H9 (cell line): ENCODE measurements at places on chromosomes 7 and 10.

GRCh38 chr7:44151956-44152355 lies 10.8 kb upstream of the MYL7 start:
- H3K4me3 ChIP-seq = no peak overlapping the region
- H3K27me3 ChIP-seq = no peaks in the 10 kb centered on the region
- no peak overlapping the region for H3K27ac ChIP-seq
- H3K4me1 ChIP-seq = no peaks in the 10 kb centered on the region

- H3K27me3 ChIP-seq = peaks cover 30% of the 10 kb centered on the region; the same call in 1 of the 2 replicates
- no peaks in the 10 kb centered on the region for H3K36me3 ChIP-seq
- H3K4me3 ChIP-seq = no peak overlapping the region
- no peak overlapping the region for H3K27ac ChIP-seq
- no peak for DNase-seq
These were observed 170.9 kb downstream of the LRMDA start for GRCh38 chr10:75602341-75602740.

GRCh38 chr7:47458057-47458456 lies 123.9 kb downstream of the TNS3 start:
- no peaks in the 10 kb centered on the region for H3K27me3 ChIP-seq
- no peak for DNase-seq
- no peaks in the 10 kb centered on the region for H3K4me1 ChIP-seq
- no peak overlapping the region for H3K4me3 ChIP-seq

GRCh38 chr10:124220547-124220946 lies 127.1 kb upstream of the CHST15 start:
- no peak for DNase-seq
- H3K27ac ChIP-seq = no peak overlapping the region
- H3K36me3 ChIP-seq = no peaks in the 10 kb centered on the region
- H3K27me3 ChIP-seq = no peaks in the 10 kb centered on the region
- H3K4me1 ChIP-seq = 0 out of 2 replicates have a peak, but pooled peaks cover 2% of the 10 kb centered on the region

- no peak overlapping the region for H3K27ac ChIP-seq
- peaks cover 4% of the 10 kb centered on the region; the same call in 2 of the 3 replicates for H3K36me3 ChIP-seq
- H3K4me1 ChIP-seq = no peaks in the 10 kb centered on the region
- H3K27me3 ChIP-seq = no peaks in the 10 kb centered on the region
- H3K4me3 ChIP-seq = no peak overlapping the region
These were observed 186.8 kb downstream of the ITGB1 start for GRCh38 chr10:32771217-32771616.

DNA sequence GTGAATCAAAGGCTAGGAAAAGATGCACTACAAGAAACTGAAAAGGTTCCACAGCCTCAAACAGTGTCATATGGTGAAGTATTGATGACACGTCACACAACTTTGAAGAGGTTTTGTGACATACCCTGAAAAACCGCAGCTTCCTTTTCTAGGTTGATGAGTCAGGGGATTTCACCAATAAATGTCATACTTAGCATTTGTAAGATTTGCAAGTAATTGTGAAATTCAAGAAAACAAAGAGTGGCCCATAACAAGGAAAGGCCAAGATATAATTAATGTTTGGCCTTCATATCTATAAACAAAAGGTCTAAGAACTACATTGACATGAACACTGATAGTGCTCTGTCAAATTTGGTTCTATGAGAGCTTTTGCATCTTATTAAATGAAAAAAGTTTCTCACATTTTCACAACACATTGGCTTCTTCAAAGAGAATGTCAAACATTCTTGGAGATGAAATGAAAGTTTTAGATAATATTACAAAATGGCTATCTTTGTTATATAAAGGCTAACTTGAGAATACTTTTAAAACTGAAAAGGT lies 62.0 kb upstream of the NAMPT start:
- H3K36me3 ChIP-seq = peaks cover 10% of the 10 kb centered on the region
- no peaks in the 10 kb centered on the region for H3K27me3 ChIP-seq
- no peaks in the 10 kb centered on the region for H3K4me1 ChIP-seq
- H3K4me3 ChIP-seq = no peak overlapping the region

DNA sequence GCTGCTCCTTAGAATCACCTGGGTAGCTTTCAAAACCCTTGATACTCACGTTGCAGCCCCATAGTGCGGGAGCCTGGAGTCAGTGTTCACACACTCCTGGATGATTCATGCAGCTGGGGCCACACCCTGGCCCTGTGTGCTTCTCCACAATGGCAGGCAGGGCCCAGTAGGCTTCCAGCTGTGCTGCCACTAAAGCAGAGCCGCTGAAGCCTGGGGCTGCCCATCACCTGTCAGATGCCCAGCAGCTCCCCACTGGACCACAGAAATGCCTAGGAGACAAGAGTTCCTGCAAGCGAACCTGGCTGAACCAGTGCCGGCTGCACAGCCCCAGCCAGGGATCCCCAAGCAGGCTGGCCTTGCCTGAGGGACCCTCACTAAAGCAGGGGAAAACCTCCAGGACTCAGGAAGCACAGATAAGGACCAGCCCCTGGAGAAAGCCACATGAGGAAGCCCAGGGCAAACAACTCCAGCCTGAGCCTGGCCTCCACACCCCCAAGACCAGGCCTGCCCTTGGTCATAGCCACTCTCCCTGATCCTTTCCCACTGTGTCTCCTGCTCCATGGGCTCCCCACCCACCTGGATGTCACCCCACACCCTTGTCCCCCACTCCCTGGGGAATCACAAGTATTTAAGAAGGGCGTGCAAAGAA lies 111.9 kb downstream of the GRID1 start:
- DNase-seq = peak; percentile 24
- H3K36me3 ChIP-seq = peaks cover 7% of the 10 kb centered on the region
- peaks cover 7% of the 10 kb centered on the region; the same call in 1 of the 2 replicates for H3K4me1 ChIP-seq
- no peak overlapping the region for H3K4me3 ChIP-seq
- no peaks in the 10 kb centered on the region for H3K27me3 ChIP-seq
- no peak overlapping the region for H3K27ac ChIP-seq

- peaks cover 7% of the 10 kb centered on the region; the same call in 1 of the 2 replicates for H3K27me3 ChIP-seq
- peaks cover 4% of the 10 kb centered on the region; the same call in 1 of the 2 replicates for H3K4me1 ChIP-seq
- H3K4me3 ChIP-seq = peak overlapping the region; percentile 85
- peaks cover 34% of the 10 kb centered on the region for H3K36me3 ChIP-seq
These were observed 2.1 kb downstream of the VIM start for GRCh38 chr10:17229967-17230682.

GRCh38 chr10:47181052-47181849 lies 118.7 kb upstream of the GDF10 start:
- no peak overlapping the region for H3K27ac ChIP-seq
- DNase-seq = no peak
- no peaks in the 10 kb centered on the region for H3K36me3 ChIP-seq
- no peaks in the 10 kb centered on the region for H3K27me3 ChIP-seq
- H3K4me1 ChIP-seq = no peaks in the 10 kb centered on the region

DNA sequence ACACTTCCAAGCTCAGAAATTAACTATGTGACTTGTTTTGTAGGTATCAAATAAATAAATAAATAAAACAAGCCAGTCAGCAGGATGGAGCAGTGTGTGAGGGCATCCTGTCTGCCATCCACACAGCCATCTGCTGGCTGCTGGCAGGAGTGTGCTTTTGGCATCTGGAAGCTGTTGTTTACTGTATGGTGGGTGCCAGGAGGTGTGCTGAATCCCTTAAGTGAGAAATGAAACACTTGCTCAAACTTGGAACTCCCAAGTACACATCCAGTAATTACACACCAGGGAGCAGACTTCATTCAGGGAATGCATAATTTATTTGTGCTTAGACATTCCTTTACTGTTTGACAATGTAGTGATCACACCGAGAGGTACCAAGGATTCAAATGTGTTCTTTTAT lies 16.9 kb upstream of the TAX1BP1 start:
- DNase-seq = no peak
- H3K4me1 ChIP-seq = no peaks in the 10 kb centered on the region
- no peak overlapping the region for H3K4me3 ChIP-seq
- no peaks in the 10 kb centered on the region for H3K36me3 ChIP-seq
- peaks cover 4% of the 10 kb centered on the region; the same call in 1 of the 2 replicates for H3K27me3 ChIP-seq

DNA sequence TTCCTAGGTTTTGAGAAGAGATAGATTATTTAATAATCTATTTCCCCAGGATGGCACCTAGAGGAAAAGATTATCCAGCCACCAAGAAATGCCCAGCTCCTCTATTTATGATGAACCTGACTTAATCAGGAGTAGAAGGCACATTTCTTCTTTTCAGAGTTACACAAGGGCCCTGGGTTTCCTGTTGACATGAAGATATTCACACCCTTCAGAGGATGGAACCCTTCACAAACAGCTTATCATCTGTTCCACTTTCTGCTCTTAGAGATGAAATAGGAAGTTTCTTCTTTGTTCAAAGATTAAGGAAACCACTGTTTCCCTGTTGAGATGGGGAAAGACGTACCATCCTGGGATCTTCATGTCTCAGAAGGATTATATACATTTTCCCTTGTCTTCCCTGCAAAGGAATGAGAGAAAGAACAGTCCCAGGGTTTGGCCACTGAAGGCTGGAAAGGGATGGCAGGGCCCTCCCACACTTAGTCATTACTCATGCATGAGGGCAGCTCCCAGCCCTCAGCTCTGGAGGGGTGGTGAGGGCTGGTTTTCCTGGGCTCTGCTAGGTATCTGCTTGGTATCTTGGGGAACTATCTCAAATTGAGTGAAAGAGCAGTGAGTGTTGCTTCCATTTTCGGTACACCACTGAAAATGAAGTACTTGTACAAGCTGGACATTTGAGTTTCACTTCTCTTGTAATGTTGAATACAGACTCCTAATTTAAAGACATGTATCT lies 64.0 kb downstream of the MTPAP start:
- H3K27ac ChIP-seq = no peak overlapping the region
- H3K4me3 ChIP-seq = no peak overlapping the region
- DNase-seq = no peak
- H3K27me3 ChIP-seq = no peaks in the 10 kb centered on the region
- no peaks in the 10 kb centered on the region for H3K4me1 ChIP-seq

- H3K4me1 ChIP-seq = no peaks in the 10 kb centered on the region
- H3K36me3 ChIP-seq = no peaks in the 10 kb centered on the region
- H3K27ac ChIP-seq = no peak overlapping the region
- no peak overlapping the region for H3K4me3 ChIP-seq
- H3K27me3 ChIP-seq = no peaks in the 10 kb centered on the region
These were observed 182.4 kb downstream of the PLXNA4 start for GRCh38 chr7:132393789-132394261.

DNA sequence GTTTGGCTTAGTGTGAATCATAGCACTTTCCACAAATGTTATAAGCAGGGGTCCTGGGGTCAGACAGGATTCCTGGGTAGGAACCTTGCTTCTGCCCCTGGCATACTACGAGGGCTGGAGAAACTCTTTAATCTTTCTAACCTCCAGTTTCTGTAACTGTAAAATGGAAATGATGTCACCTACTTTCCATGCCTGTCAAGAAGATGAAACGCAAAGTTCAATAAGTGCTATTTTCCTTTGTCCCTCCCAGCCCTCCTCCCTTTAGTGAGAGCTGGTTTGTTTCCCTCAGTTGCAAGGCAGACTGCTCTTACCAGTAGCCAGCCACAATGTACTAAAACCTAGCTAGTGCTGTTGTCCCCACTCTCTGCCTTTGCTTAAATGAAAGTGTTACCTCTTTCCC lies 117.1 kb upstream of the HPS1 start:
- DNase-seq = no peak
- H3K27me3 ChIP-seq = no peaks in the 10 kb centered on the region
- H3K4me3 ChIP-seq = no peak overlapping the region
- no peaks in the 10 kb centered on the region for H3K36me3 ChIP-seq

DNA sequence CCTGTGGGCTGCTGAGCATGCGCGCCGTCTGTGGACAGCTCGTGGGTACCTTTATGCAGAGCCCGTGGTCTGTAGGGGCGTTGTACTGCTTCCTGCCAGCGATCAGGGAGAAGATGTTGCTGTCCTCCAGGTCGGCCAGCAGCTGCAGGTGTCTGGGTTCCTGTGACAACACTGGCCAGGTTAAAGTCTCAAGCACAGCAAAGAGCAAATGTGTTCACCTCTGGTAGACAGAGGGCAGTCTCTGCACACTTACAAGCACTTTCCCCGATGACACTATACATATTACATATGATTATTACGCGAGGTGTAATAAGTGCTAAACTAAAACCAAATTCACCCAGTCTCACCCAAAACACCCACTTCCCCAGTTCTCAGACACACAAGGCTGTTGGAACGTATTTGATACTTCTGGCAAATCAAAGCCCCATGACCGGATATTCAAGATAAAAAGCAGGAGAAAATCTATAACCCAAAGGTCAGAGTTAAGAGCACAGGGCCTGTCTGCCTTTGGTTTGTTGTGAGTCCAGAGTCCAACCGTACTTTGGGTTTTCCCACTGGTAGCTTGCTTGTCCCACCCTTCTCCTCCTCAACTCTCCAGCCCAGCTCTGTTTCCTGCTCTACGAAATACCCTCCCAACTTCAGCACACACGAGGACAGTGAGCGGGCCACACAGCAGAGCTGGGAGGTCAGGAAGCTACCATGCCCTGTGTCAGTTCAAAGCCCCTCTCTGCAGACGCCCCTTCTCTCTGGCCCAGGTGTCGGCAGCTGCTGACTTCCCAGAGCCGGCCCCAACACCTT lies 49.7 kb upstream of the DDC start:
- H3K4me3 ChIP-seq = no peak overlapping the region
- no peak for DNase-seq
- peaks cover 33% of the 10 kb centered on the region; the same call in 2 of the 3 replicates for H3K36me3 ChIP-seq

GRCh38 chr10:3287572-3288445 lies 115.2 kb upstream of the PITRM1 start:
- H3K4me3 ChIP-seq = no peak overlapping the region
- H3K27me3 ChIP-seq = no peaks in the 10 kb centered on the region
- no peaks in the 10 kb centered on the region for H3K4me1 ChIP-seq

DNA sequence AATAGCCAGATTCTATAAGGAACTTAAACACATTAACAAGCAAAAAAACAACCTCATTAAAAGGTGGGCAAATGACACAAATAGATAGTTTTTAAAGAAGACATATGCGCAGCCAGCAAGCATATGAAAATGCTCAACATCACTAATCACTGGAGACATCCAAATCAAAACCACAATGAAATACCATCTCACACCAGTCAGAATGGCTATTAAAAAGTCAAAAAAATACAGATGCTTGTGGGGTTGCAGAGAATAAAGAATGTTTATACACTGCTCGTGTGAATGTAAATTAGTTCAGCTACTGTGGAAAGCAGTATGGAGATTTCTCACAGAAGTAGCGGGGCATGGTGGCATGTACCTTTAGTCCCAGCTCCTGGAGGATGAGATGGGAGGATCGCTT lies 164.0 kb downstream of the CHRM2 start:
- no peak overlapping the region for H3K27ac ChIP-seq
- H3K4me1 ChIP-seq = no peaks in the 10 kb centered on the region
- no peaks in the 10 kb centered on the region for H3K36me3 ChIP-seq
- H3K4me3 ChIP-seq = no peak overlapping the region
- no peak for DNase-seq
